ENCODE measurements at places on chromosomes 2 and 18.

DNA sequence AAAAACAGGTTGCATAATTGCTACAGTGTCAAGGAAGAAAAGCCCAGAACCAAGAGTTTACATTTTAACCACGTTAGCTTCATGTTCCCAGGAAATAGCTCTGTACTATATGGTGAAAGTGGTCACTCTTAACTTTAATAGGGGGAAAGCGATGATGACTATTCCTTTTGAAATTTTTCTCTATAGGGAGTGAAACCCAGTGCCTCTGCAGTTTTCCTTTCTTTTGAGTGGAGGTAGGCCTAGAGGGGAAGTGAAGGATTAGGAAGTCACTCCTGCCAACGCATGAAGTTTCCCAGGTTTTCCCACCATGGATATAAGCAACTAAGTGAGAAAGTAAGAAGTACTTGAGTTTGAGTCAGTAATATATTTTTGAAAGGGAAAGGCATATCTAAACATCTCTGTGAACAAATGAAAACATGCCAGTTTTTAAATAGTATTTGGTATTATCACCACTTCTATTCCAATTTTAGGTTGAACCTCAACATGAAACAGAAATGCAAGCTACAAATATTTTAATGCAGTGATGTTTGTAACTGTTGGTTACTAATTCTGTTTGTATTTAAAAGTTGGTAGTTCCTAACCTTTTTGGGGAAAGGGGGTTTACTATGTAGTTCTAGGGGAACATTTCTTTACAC, 91.9 kb downstream of the VRK2 start:
- no peak overlapping the region for H3K27ac ChIP-seq
- no peak overlapping the region for H3K4me3 ChIP-seq
- no peak for DNase-seq
- H3K36me3 ChIP-seq = no peaks in the 10 kb centered on the region

- H3K4me3 ChIP-seq = no peak overlapping the region
- H3K36me3 ChIP-seq = no peaks in the 10 kb centered on the region
- no peak overlapping the region for H3K27ac ChIP-seq
- no peak for DNase-seq
Measured at GRCh38 chr18:27707201-27707600, 469.7 kb downstream of the CDH2 start.

GRCh38 chr2:23050388-23050787, 334.6 kb upstream of the KLHL29 start:
- no peak for DNase-seq
- no peak overlapping the region for H3K4me3 ChIP-seq
- no peaks in the 10 kb centered on the region for H3K27me3 ChIP-seq
- H3K36me3 ChIP-seq = no peaks in the 10 kb centered on the region
- no peaks in the 10 kb centered on the region for H3K4me1 ChIP-seq

- no peak for DNase-seq
- no peaks in the 10 kb centered on the region for H3K36me3 ChIP-seq
- no peaks in the 10 kb centered on the region for H3K27me3 ChIP-seq
- no peak overlapping the region for H3K27ac ChIP-seq
- no peaks in the 10 kb centered on the region for H3K4me1 ChIP-seq
- no peak overlapping the region for H3K4me3 ChIP-seq
Measured at GRCh38 chr2:80330527-80331450, 26.2 kb upstream of the LRRTM1 start.

- peaks cover 34% of the 10 kb centered on the region for H3K4me1 ChIP-seq
- peak overlapping the region; percentile 31 for H3K4me3 ChIP-seq
- H3K27ac ChIP-seq = no peak overlapping the region
- no peak for DNase-seq
Measured at GRCh38 chr18:49560624-49561288, 1.1 kb upstream of the LIPG start.

DNA sequence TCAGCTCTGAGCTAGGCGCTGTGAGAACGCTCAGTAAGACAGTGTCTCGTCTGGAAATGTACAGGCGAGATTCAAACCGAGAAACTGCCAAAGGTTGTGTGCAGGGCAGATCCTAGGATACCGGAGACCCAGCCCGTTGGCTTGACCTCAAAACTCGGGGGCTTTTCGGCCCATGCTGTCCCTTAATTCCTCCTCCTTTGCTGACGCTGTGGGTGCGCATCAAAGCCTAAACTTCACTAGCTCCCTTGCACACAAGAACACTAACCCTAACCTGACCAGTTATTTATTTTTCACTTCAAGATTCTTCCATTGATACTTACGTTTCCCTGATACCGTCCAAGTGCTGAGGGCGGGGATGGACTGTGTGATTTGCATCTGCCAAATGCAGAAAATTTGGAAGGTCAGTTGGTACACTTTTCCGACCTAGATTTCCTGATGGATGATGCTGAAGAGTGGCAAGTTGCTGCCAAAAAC, 1.0 kb upstream of the AAK1 start:
- peaks cover 52% of the 10 kb centered on the region for H3K4me1 ChIP-seq
- no peaks in the 10 kb centered on the region for H3K36me3 ChIP-seq
- DNase-seq = no peak
- H3K27ac ChIP-seq = peak overlapping the region; percentile 97
- H3K27me3 ChIP-seq = no peaks in the 10 kb centered on the region
